ENCODE measurements at places on chromosomes 13 and 19.

DNA sequence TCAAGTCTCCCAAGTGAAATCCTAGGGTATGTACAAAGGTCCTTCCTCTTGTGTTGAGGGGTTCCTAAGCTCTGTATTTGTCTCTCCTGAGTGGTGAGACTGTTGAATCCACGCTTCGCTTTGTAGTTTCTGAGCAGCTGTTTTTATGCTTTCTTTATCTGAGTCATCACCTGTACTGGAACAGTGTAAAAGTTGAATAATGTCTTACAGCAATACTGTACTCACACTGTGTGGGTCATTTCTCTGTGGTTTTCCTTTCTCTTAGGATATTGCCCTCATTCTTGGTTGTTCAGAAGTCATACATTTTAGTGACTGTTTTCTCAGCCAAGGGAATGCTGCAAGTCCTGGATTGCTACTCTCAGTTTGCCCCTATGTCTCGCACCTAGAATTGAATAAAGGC lies 1596.6 kb downstream of the SLITRK5 start:
- DNase-seq = no peak

GRCh38 chr19:23932878-23933277 lies 18.2 kb downstream of the ZNF726 start:
- no peak for DNase-seq

DNA sequence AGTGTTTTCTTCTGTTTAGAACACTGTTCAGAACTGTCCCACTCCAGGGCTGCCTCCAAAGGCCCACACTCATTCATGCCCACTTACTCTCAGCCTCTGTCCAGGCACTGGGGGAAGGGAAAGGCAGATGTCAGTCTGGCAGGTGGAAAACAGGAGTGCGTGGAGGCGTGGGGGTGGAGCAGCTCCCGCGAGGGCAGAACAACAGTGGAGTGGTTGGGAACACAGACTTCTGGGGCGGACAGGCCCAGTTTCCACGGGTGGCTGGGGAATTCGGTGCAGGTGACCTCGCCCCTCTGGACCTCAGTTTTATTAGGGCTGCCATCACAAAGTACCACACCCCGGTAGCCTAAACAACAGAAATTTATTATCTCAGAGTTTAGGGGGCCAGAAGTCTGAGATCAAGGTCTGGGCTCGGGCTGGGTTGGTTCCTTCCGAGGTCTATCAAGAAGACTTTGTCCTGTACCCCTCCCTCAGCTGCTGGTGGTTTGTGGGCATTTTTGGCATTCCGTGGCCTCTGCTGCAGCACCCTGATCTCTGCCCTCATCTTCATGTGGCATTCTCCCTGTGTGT lies 59.7 kb downstream of the SIPA1L3 start:
- no peak for DNase-seq

GRCh38 chr13:60755380-60756163 lies 358.6 kb downstream of the TDRD3 start:
- DNase-seq = no peak

DNA sequence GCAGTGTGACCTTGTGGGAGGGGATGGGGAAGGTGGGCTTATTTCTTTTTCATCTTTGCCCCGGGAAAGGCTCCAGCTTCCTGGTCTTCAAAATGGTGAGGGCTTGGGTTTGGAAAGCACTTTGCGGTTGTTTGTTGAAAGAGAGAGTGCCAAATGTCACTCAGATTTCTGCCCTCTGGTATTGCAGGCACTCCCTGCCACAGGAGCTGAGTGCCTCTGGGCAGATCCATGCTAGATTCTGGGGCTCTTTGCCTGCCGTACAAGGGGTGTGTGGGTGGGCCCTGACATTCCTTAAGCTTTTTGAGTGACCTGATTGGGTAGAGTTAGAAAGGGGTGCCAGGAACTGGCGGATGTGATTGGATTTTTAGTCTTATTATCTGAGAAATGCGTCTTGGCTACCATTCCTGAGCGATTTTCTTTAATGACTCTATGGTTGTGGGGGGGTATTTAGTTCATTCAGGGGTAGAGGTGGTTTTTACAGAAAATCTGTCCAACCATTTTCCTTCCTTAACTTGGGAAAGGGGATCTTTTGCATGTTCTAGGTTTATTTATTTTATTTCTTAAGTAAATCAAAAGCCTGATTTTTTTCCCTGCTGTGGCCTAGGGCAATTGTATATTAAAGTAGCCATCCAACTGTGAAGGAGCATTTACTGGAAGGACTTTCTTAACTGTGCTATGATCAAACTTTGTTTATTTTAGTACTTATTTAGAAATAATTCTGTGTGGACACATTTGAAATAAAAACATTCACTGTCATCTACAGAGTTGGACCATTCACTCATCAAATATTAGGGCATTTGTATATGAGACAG lies 3.2 kb downstream of the ARHGAP35 start:
- DNase-seq = peak; percentile 74

DNA sequence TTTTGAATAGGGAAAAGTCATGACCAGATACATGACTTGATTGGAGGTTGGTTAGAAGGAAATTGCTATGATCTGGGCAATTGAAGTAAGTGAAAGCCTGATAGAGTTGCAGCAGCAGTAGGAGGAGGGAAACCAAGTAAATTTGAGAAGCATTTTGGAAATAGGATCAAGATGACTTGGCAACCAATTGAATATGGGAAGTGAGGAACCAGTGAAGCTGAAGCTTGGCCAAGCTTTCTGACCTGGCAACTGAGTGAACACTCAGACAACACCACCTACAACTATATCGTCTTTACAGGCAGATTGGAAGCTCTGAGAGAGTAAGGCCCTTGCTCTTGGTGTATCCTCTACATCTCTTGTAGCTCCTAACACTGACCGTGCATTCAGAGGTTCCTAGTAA lies 16.2 kb upstream of the KATNAL1 start:
- no peak for DNase-seq

DNA sequence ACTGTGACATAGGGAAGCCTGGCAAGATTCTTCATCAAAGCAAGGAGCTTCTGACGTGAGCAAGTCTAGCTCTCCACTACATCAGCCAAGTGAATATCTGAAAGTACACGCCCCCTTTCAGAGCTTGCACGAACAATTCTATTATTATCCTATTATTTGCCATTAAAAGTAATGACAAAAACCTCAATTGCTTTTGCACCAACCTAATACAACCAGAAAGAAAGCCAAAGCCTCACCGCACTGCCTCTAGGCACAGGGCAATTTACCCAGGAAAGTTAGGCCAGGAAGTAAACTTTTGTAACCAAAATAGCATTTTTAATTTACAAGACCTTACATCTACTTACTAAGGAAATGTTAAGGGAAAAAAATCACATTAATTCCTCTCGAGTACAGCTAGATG lies 41.2 kb downstream of the LATS2 start:
- DNase-seq = no peak

GRCh38 chr19:18771328-18772242 lies 19.5 kb downstream of the COMP start:
- DNase-seq = no peak

- peak; percentile 65 for DNase-seq
Observed at GRCh38 chr19:19399733-19400433, 5.6 kb upstream of the GATAD2A start.

- peak; percentile 54 for DNase-seq
Observed at GRCh38 chr19:29622166-29623070, 16.3 kb downstream of the POP4 start.

- no peak for DNase-seq
Observed at GRCh38 chr13:51249770-51250741, 27.9 kb downstream of the FAM124A start.

DNA sequence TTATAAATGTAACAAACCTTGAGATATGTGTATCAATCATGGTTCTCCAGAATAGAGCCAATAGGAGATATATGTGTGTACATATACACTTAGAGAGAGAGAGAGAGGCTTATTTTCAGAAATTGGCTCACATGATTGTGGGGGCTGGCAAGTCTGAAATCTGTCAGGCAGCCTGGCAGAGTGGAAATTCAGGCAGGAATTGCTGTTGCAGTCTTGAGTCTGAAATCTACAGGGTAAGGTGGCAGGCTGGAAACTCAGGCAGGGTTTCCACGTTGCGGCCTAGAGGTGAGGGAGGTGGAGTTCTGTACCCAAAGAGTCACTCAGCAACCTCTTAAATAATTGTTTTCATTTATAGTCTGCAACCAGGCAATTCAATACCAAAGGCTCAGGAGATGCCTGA lies 218.4 kb downstream of the B3GLCT start:
- DNase-seq = no peak

GRCh38 chr13:38542601-38543000 lies 144.3 kb upstream of the FREM2 start:
- DNase-seq = no peak

DNA sequence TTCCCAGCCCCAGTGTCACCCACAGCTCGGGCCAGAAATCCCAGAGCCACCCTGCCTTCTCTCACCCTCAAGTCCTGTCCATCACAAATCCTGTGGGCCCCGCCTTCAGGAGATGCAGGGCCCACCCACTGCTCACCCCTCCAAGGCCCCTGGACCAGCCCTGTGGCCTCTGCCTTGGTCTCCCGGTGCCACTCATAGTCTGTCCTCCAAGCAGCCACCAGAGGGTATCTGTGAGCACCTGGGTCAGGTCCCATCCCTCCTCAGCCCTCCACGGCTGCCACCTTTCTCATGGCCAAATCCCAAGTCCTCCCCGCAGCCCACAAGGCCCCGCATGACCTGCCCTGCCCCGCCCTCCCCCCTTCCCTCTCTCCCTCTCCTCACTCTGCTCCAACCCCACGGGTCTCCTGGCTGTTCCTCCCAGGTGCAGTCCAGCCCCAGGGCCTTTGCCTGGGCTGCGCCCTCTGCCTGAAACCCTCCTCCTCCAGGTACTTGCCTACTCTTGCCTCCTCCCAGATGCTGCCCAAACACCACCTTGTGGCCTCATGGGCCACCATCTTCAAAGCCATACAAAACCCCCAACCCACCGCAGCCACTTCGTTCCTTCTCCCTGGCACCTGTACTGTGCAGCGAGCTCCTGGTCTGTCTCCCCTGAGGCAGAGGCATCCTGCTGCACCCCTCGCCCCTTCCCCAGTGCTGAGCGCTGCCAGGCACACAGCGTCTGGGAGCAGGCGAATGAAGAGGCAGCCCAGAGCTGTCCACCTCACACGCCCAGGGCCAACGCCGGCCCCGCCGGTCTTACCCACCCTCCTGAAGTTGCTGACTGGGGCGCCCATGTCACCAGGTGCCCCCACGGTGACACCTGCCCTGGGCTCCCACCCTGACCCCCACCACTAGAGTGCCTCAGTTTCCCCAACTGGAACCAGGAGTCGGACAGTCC lies 13.2 kb upstream of the UQCR11 start:
- peak; percentile 23 for DNase-seq

GRCh38 chr13:46864941-46865340 lies 31.9 kb downstream of the HTR2A start:
- no peak for DNase-seq

DNA sequence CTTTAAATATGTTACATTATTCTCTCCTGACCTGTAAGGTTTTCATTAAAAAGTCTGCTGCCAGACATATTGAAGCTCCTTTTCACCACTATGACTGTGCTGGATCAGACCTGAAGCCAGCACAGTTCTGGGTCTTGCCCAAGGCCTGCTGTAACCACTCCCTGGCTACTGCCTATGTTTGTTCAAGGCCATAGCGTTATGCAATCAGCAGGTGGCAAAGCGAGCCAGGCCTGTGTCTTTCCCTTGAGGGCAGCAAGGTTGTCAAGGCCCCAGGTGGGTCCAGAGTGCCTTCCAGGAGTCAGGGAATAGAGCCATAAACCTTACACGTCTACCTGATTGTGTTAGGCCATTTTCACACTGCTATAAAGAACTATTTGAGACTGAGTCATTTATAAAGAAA lies 496.8 kb upstream of the PCDH9 start:
- DNase-seq = no peak

DNA sequence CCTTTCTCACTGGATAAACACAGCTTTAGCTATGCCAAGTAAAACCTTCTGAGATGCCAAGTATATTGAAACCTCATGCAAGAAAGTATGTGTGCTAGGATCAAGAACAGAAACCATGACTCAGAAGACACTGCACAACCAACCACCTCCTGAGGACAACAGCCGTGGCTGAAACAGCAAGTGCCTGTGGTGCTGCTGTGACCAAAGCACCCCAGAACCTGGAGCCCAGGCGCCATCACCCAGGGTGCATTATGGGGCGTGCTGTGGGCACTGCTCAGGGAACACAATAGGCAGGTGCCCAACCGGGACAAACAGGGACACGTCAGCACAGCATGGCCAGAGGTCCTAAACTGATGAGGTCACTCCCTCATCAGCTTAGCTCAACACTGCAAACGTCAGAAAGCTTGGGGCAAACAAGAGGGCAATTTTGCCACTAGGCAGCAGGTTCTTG lies 101.3 kb upstream of the SLC15A1 start:
- DNase-seq = peak; percentile 31

DNA sequence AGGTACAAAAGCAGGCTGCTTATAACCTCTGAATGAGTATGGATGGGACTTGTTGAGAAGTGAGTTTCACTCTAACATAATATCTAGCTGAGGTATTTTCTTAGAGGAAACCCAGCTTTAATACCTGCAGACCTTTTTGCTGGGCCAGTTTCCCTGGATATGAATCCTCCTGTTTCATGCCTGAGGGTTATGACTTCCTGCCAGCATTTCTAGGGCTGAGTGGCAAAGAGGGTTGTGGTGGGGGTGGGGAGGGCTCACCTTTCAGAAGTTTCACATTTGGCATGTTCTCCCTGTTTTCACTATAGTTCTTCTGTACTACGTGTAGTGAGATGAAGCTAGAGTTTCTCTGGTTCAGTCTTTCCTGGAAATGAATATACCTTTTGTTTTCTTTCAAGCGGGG lies 73.7 kb downstream of the LACC1 start:
- no peak for DNase-seq

DNA sequence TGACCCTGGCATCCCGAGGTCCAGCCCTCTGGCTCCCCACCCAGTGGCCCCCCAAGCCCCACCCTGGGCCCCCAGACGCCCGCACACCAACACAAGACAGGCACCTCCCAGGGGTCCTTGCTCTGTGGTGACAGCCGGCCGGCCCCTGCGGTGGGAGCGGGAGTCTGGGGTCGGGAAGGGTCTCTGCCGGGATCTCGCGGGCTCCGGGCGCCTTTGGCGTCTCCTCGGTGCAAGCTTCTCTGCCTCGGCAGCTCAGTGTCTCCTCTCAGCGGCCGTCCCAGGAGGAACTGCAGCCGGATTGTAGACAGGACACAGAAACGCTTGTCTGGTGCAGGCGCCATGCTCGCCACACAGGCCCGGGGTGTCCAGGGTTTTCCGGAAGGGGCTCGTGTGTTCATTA lies 43.7 kb downstream of the TMEM255B start:
- DNase-seq = no peak

DNA sequence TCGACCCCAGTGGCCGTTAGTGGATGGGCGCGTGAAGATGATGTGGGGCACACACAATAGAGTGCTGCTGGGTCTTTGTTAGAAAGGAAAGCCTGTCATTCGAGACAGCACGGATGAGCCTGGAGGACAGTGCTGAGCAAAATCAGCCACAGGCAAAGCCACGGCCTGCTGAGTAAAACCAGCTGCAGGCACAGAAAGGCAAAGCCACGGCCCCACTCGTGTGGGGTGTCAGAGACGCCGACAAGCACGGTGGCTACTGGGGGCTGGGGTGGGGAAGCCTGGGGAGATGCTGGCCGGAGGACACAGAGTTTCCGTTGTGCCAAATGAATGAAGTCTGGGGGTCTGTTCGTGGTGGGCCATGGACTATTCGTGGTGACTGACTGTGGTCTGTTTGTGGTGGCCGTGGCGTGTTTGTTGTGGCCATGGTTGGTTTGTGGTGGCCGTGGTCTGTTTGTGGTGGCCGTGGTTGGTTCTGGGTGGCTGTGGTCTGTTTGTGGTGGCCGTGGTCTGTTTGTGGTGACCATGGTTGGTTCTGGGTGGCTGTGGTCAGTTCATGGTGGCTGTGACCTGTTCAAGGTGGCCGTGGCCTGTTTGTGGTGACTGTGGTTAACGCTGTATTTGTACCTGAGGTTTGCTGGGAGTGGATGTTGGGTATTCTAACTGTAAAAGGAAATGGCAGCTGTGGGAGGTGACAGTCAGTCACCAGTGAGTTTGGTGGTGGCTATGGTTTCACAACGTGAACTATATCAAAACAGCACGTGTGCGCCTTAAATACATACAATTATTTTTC lies 36.3 kb downstream of the MCF2L start:
- no peak for DNase-seq

Measured in fibroblast of pulmonary artery (primary cell).